GM13976 (cell line): ENCODE measurements at places on chromosomes 2 and 18.

DNA sequence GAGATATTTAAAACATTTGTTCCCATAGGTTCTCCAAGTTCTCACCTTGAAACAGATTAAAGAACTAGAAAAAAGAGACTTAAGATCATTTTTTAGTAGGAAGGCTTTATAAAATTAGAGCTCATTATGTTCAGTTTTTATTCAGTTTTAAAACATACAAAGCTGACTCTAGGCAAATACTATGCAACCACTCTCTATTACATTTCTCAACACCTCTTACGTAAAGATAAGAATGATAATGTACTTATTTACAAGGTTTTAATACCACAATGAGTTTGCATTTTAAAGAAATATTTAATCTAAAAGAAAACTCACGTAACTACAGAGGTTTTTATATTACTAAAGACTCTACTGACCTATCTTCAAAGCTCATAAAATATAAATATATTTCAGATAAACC is 68.8 kb downstream of the TMEM131 start:
- no peak for DNase-seq

DNA sequence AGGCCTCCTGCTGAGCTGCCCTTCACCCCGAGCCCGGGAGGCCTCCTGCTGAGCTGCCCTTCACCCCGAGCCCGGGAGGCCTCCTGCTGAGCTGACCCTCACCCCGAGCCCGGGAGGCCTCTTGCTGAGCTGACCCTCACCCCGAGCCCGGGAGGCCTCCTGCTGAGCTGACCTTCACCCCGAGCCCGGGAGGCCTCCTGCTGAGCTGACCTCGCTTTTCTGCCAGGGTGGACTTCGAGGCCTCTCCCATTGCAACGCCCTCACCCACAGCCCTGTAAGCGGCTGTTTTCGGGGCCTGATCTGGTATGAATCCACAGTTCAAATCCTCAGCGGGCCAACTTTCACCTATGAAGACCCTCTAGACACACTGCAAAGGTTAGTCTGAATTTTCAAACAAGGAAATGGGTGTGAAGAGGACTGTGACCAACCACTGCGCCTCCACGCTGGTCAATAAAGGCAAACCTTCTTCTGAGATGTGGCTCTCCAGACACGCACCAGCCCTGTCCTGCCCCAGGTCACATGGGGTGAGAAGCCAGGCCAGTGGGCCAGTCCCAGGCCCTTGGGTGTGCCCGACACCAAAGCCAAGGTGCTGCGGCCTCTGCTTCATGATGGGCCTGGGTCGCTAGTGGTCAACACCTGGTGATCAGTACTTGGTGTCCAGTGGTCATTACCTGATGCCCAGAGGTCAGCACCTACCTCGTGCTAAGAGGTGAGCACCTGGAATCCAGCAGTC is 225.1 kb upstream of the SALL3 start:
- DNase-seq: no peak

DNA sequence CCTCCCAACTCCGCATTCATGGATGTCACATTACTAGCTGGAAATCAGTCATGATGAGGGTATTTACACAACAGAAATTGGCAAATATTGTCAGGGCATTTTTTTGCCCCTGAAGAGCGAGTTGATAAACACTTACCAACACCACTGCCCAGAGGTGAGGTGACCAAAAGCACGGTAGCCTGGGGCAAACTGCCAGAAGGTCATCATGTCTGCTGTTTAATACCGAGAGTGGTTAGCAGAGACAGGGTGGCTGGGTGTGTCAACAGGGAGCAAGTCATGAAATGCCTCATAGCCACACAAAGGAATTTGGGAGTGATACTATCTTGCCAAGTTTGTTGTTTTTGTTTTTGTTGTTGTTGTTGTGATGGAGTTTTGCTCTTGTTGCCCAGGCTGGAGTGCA is 37.0 kb upstream of the EPC2 start:
- DNase-seq: no peak

DNA sequence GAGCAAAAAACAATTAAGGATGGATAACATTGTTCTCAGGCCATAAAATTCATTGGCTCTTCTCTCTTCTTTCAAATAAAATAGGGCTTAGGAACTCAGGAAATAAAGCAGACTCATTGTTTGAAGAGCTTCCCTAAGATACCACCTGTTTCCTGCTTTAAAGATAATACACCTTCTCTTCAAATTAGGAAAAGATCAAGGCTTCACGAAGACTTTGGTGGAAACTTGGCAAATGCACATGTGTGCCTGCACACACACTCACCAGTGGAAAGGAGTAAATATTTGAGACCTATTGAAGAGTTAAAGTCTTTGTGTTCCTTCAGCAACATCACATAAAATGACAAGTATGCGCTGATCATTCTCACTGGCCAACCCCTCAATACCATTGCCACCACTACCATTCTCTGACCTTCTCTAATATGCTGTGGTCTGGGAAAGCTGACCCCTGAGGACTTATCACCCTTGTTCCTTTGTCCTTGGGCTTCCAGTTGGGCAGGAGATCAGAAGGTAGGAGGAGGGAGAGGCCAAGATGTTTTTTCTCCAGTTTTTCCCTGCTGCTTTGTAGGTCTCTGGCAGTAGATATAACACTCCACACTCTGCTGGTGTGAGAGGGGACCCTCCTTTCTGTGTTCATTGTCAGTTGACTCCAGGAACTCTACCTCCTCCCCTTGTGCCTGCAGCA is 53.5 kb upstream of the SPOPL start:
- no peak for DNase-seq

DNA sequence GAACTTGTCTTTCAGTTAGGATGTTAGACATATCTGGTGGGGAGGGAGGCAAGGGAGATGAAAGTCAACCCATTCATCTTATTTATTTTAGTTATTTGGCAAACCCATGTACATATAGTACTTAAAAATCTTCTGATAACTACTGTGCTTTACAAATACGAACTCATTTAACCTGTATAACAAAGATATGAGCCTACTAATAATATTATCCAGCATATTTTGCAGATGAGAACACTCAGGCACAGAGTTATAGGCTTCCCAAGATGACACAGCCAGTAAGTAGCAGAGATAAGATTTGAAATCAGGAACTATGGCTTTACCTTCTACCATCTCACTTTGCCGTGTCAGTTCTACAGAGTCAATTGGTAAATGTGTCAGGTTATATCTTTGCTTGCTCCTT is 262.6 kb upstream of the DOK6 start:
- no peak for DNase-seq

DNA sequence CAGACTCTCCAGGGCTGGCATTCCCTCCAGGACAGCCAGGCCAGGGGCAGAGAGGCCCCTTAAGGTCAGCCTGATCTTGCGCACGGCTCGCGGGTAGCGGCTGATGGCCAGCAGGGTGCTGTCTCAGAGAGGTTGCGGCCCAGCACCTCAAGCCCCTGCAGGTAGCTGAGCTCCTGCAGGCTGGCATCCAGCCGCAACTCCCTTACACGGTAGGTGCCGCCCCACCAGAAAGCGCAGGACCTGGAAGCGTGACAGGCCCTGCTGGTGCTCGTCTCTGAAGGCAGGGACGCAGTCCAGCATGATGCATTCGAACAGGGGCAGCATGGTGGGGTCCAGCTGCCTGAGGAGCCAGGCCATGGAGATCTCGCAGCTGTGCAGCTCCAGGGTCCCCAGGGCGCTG is 38.9 kb downstream of the C1D start:
- no peak for DNase-seq

- no peak for DNase-seq
These were observed 621.9 kb upstream of the SOX11 start for GRCh38 chr2:5070257-5070656.

- DNase-seq: peak; percentile 60
These were observed 13.2 kb downstream of the PRELID3A start for GRCh38 chr18:12420821-12421421.

- no peak for DNase-seq
These were observed 305.8 kb downstream of the TSN start for GRCh38 chr2:122061206-122061605.

- DNase-seq: peak; percentile 57
These were observed 567 bp downstream of the TMEM200C start for GRCh38 chr18:5894611-5895298.

DNA sequence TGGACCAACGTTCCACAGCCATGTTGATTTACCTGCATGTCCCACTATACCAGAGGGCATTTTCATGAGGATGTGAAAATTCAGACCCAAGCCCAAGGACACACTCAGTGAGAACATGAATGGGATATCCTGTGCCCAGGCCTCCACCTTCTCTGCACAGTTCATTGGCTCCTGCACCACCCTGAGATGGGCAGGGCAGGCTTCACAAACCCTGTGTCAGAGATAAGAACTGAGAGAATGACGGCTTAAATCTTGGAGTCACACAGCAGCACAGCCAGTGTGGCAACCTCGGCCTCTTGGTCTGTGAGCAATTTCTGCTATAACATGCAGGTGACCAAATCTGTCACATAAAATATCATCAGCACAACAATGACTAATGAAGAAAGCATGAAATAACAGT is 71.9 kb downstream of the UXS1 start:
- DNase-seq: no peak

GRCh38 chr2:150470435-150470834 is 17.0 kb downstream of the RND3 start:
- no peak for DNase-seq

DNA sequence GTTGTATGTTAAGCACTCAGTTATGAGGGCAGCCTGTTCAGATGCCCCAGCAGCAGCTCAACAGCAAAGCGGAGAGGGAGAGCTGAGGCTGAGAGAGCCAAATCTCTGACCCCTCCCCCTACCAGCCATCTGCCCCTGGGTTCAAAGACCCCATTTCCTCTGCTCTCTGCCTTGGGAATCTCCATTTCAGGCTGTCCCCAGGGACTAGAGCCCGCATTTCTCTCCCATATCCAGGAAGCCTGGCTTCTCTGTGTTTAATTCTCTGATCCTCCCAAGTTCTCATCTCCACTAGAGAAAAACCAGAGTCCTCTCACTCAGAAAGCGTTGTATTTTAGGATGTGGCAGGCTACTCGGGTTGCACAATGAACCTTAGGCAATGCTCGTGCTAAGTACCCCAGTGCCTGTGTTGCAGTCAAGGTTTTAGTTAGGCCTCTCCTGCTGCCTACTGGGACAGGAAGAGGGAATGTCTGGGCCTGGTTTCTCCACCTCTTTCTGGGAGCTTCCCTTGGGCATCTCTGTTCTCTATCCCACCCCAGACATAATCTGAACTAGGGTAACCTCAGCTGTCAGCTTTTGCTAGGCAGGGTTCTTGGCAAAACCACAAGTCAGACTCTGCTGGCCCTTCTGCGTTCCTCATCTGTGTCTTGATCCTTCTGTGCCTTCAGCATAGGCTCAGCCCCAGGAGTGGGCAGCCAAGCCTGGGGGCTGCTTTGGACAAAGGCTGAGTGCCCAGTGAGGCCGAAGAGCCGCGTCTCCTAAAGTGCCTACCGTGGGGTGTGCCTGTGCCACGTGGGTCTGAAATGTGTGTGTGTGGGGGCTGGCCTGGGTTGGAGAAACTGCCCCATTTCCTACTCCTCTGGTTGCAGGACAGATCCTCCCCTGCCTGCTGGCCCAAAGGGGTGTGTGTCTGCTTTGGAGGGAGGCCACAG is 96.8 kb downstream of the STPG4 start:
- no peak for DNase-seq

DNA sequence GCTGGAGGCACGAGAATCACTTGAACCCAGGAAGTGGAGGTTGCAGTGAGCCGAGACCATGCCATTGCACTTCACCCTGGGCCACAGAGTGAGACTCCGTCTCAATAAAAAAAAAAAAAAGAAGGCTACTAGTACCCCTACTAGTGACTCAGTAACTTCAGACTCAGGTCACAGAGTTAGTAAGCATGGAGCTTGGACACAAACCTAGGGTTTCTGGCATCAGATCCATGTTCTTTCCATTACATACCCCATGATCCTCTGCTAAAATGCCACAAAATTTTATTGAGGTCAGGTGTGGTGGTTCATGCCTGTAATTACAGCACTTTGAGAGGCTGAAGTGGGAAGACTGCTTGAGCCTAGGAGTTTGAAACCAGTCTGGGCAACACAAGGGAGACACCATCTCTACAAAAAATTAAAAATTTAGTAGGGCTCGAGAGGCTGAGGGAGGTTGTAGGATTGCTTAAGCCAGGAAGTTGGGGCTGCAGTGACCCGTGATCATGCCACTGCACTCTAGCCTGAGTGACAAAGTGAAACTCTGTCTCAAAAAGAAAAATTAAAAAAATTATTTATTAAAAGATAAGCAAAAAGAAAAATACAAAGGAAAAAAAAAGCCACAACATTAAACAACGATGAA is 45.1 kb downstream of the DHX57 start:
- DNase-seq: no peak

- DNase-seq: peak; percentile 84
These were observed at the start of gene CYS1 for GRCh38 chr2:10079870-10080535. Gene CYS1, minus strand, starts transcription at chr2:10080411. Its CDS starts 188 bp downstream, at chr2:10080223.

DNA sequence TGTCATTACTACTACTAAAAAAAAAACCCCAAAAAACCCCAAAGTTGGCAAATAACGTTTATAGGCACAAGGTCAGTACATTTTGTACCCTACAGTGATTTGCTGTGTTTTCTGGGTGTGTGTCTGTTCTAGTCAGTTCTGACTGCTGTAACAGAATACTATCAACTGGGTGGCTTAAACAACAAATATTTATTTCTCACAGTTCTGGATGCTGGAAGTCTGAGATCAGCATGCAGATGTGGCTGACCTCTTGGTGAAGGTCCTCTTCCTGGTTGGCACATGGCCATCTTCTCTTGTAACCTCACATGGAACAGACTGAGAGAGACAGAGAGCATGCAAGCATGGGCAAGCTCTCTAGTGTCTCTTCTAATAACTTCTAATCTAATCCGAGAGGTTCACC is 103.1 kb downstream of the CERS6 start:
- DNase-seq: no peak

DNA sequence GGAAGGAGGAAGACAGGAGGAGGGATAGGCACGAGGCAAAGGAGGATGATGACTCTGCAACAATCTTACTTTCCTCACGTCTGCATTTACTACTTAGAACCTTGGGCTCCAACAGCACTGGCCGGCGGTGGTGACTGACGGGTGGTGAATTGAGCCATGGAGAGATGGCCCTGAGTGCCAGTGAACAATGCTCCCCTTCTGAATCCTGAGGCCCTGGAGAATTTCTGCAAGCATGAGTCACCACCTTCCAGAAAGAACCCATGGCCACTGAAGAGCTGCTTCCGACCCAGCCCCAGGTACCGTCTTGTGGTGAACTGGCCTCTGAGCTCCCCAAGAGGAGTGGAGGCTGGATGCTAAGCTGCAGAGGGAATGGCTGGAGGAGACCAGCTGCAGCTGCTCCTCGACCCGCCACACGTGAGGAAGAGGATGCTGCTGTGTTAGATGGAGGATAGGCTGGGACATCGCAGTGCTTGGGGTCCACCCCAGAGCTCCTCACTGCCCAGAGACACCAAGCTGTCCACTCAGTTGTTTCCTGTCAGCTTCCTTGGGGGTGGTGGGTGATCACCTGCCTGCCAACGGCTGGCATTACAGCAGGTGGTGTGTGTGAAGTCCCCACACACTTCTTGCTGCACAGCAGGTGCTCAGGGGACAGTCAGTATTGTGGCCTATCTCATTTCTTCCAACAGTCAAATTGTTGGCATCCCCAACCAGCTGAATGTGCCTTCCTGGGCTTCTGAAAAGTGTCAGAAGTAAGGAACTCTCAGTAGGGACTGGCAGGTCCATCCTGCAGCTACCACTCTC is 186.5 kb upstream of the ID2 start:
- DNase-seq: no peak

DNA sequence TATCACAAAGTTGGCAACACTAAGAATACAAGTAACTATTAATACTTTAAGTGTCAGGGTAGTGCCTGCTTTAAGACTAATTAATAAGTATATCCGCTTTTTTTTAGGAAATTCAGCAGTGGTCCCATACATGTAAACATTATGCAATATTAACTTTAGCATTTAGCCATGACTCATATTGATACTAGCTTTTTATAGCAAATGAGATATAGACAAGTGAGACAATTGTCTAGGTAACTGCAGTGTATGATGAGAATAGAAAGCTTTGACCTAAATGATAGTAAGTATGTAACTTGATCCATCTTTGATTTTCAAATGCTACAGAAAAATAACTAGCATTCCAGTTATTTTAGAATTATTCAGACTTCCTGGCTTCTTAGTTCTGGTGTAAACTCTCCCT is 27.4 kb upstream of the VRK2 start:
- peak; percentile 32 for DNase-seq
